M059J (cell line): ENCODE measurements at places on chromosomes 3 and 15. TPM values are rescaled to one million over a fixed set of nuclear protein-coding genes. Genes with fewer than 3 reads are reported as not detected.
A peak's percentile ranks its signal among the peaks of the same experiment; 100 is the strongest.

DNA sequence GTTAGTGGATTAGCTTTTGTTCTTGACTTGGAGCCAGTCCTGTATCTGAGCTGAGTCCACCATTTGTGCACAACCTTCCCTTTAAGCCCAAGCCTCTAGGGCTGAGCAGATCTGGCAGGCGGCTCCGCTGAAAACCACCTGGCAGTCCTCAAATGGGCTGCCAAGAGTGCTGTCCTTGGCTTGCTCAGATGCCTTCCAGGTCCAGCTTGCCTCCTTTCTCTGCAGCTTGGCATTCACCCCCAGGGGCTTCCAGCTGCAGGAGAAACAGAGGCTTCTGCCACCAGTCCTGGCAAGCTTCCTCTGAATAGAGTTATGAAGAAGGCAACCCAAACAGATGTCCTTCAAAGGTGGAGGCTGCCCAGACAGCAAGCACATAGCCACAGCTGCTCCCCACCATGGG lies 96.7 kb downstream of the LRTM1 start:
- DNase-seq, result no peak

- peak; percentile 20 for DNase-seq
These were observed 3.0 kb upstream of the TFDP2 start for GRCh38 chr3:142152384-142152783.

- no peak for DNase-seq
These were observed 69.3 kb downstream of the SATB1 start for GRCh38 chr3:18355832-18356231.

DNA sequence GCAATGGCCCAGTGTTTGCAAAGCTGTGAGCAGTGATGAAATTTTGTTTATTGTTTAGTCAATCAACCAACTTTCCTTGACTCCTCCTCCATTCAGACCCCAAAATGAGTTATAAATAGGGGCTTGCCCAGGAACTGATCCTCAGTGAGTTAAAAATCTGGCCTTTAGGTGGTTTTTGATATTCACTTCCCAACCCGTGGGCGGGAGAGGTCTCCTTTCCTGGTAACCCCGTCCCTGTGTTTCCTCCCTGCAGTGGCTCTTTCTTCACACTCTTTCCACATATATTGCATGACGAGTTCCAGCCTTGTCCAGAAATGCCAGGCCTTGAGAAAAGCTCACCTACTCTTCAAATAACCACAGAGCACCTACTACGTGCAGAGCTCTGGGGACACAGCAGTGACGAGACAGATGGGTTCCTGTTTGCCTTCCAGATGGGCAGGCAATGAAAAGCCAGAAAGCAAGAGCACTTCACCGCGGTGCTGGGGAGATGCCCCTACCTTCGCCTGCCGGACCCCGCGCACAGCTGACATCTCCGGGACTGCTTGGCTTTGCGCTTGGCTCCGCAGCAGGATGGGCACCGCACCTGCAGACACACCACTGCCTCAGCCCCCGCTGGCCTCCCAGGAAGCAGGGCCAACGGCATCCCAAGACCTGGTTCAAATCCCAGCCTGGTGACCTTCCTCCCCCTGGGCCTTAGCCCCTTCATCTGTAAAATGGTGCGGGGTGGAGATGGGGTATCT lies 17.2 kb downstream of the SSUH2 start:
- no peak for DNase-seq

- DNase-seq, result no peak
These were observed 530.8 kb downstream of the SHQ1 start for GRCh38 chr3:72317491-72317890.

GRCh38 chr3:63353383-63353782 lies 75.3 kb downstream of the SYNPR start:
- DNase-seq, result peak; percentile 53

DNA sequence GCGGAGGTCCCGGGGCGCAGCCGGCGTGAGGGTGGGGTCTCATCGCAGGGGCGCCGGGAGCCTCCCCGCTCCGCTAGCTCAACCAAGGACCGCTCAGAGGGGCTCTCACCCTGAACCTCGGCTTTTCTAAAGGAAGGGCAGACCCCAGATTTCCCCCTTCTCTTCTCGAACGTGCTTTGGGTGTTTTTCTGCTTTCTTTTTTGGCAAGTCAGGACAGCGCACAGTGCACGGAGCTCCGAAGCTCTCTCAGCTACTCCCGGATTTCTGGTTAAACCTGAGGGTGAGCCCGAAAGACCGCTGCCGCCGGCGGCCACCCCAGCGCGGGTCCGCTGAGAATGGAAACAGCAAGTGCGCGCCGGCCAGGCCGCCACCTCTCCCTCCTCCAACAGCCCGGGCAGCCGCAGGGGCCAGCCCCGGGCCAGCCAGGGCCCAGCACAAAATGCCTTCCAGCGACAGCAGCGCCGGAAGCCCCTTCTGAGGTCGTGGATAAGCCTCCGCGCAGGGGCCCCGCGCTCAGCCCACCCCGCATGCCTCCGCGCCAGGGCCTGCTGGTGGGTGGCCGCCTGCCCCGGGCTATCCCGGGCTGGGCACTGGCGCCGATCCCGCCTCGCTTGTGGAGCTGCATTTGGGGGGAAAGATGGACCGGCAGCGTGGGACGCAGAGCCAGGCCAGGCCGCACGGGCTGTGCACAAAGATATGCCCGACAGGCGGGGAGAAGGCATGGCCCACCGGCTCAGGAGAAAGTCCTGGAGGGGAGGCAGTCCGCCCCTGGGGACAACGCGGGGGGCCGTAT lies 8.2 kb upstream of the OCA2 start:
- DNase-seq, result no peak

GRCh38 chr3:33083958-33084357 lies 13.0 kb downstream of the GLB1 start:
- DNase-seq, result no peak

- peak; percentile 54 for DNase-seq
These were observed at the start of gene CFAP161 for GRCh38 chr15:81133782-81134461. TSS of gene CFAP161 (plus strand) at chr15:81134270. CDS start at chr15:81134330, 60 bp downstream.

DNA sequence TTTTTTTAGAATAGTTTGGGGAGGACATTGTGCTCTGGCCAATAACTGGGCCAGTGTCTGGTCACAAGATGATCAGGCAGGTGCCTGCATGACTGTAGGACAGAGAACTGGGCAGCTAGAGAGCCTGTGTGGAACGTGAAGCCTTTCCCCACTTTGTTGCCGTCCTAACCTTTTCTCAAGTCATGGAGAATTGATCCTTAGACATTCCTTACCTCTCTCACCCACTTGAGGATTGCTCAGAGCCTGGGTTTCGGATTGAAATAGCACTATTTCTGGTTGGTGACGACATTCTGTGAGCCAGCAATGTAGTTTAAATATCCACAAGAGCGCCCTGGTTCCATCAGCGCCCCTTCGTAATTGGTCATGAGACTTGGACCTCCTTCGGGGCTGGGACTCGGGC lies 138.4 kb downstream of the IGF1R start:
- no peak for DNase-seq

- no peak for DNase-seq
These were observed 170.6 kb downstream of the MYRIP start for GRCh38 chr3:39980058-39980457.

- DNase-seq, result no peak
These were observed 88.7 kb upstream of the C15orf39 start for GRCh38 chr15:75112848-75113492.

DNA sequence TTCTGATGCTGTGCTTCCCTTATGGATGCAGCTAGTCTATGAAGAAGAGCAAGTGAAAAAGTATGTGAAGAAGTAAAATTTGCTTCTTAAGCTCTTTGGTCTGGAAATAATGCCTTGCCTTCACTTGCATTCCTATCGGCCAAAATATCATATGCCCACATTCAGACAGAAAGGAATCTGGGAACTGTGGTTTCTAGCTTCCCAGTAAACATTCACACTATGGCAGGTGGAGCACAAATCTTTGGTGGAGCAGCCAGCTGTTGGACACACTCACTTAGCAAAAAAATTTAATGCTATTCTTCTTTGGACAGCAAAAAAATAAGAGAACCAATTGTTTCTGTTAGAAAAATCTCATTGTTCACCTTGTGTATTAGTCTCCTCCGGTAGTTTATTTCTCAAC lies 12.3 kb upstream of the COL6A6 start:
- DNase-seq, result no peak

DNA sequence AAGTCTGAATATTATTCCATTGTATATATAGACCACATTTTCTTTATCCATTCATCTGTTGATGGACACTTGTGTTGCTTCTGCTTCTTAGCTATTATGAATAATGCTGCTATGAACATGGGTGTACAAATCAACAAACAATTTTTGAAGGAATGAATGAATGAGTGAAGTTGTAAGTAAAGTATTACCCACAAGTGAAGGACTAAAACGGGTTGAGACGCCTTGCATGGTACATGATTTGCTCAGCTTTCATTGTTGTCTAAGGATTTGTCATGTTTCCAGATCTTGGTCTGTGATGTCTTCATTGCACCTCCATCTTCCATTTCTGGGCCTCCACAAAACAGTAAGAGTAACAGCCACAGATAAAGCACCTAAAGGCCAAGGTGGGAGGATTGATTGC lies 20.5 kb downstream of the IFT122 start:
- no peak for DNase-seq

MYZAP gene
- 7.9 and 8.2 TPM in 2 replicates for total RNA-seq

EEF1AKMT4 gene
- 9.7 and 9.9 TPM in 2 replicates for total RNA-seq

ASB14 gene
- total RNA-seq, result not detected in 2 replicates

ALG1L2 gene
- total RNA-seq, result not detected in 2 replicates

FSIP1 gene
- total RNA-seq, result 0.64 and 0.76 TPM in 2 replicates
